Activated naive CD8-positive, alpha-beta T cell treated with anti-CD3 and anti-CD28 coated beads for 36 hours (primary cell): ENCODE measurements at places on chromosomes 6 and 20. TPM values are rescaled to one million over a fixed set of nuclear protein-coding genes. Genes with fewer than 3 reads are reported as not detected.

Gene RFX6
- total RNA-seq = not detected

Gene NCOA6
- 19.5 TPM for total RNA-seq

Gene TRIM40
- not detected for total RNA-seq

Gene POU5F1
- not detected for total RNA-seq

GRCh38 chr6:11688425-11688709 is 90.2 kb downstream of the ADTRP start:
- DNase-seq = no peak

Gene TUBB
- 1,515 TPM for total RNA-seq

DNA sequence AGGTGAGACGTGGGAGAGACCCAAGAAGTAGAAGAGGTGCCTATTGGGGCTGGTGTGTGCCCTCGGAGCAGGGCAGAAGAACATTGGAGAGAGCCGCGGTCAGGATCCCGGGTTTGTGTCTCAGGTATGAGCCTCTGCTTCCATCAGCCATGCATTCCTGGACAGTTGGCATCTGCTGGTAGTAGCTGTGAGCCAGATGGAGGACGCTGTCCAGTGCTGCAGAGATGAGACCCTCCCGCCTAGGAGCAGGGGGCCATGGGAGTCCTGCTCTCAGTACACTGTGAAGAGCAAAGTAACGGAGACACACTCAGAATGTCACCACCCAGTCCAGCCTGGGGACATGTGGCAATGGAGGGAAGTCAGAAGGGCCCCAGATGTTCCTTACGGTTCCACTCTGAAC is 108.2 kb downstream of the CDH4 start:
- no peak for DNase-seq

GRCh38 chr6:35470663-35471120 is 2.5 kb downstream of the RPL10A start:
- no peak for DNase-seq

Gene SCRT2
- not detected for total RNA-seq

Gene CHRNA4
- total RNA-seq = not detected

Gene HLA-G
- total RNA-seq = 0.93 TPM

GRCh38 chr20:61771805-61772350 is 293.8 kb downstream of the TAF4 start:
- no peak for DNase-seq

Gene ZSCAN23
- total RNA-seq = 1.6 TPM

DNA sequence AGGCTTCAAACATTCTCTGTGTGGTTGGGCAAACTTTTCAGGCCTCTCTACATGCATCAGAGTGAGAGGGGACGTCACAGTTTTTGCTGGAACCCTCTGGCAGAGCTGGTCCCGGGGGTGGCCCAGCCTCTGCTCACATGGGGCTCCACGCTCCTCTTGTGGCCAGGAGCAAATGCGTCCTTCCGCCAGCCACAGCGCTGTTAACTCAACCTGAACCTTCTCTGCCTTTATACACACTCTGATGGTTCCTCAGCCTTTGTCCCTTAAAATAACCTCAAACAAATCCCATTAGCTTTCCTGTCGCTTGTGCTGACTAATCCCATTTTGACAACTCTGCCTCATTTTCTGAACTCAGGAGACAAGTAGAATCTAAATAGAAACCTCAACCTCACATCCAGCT is 39.4 kb upstream of the TGM6 start:
- no peak for DNase-seq

Gene SIGLEC1
- total RNA-seq = not detected

Gene SLC2A10
- total RNA-seq = 0.06 TPM

DNA sequence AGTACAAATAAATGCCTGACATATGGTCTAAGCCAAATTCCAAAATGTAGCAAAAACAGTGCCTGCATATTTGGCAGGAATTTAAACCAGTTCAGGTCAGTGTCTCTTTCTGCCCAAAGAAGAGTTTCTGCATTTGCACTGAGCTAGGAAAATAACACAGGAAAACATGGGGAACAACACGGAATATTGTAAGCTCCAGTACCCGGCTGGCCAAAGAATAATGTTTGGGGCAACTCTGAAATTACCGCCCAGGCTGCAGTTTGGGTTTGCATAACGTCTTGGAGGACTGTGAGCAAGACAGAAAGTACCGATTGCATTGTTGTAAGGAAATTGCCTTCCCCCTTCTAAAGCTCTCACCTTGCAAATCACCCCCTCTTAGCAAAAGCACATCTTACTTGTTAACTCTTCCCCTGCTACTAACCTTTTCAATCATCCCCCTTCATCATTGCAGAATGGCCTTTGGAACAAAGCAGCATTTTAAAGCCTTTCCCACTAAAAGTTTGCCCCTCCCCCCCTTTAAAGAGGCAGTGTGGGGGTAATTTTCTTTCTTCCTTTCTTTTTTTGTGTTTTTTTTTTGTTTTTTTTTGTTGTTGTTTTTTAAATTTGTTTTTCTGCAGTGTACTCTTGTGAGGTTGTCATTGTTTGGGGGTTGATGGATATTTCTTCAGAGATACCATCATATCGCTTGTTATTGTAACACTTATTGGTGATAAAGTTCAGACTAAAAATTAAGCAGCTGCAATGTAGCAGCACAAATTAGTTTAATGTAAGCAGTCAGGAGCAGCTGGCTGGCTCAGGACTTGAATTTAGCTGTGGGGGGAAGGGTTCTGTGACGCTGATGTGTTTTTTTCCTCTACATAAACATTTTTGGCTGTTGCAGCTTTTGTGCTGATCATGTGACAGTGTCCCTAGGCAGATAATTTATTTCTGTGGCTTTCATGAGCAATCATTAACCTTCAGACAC is 100.0 kb upstream of the CITED2 start:
- DNase-seq = no peak

DNA sequence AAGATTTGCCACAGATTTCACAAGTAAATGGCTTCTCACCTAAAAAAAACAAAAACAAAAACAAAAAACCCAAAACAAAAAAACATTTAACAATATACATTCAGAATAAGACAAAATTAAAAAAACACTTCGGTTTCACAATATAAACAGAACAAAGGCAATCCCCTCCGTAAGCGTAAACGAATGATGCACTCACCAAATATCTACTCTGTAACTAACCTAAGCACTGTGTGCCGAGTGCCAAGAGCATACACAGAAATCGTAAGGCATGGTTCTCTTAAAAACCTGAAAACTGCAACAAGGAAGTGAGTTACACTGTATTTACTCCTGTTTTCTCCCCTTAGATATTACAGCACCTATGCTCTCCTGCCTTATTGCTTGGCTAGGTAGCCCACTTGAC is 12.1 kb upstream of the MICAL1 start:
- no peak for DNase-seq

- DNase-seq = no peak
Observed at GRCh38 chr6:79466207-79466834, 70.9 kb downstream of the LCA5 start.
